Pancreas (tissue), 10 donors: ENCODE measurements at places on chromosomes 13 and 19. TPM values are rescaled to one million over a fixed set of nuclear protein-coding genes. Genes with fewer than 3 reads are reported as not detected.
A peak's percentile ranks its signal among the peaks of the same experiment; 100 is the strongest.

- no peak for DNase-seq
These were observed 77.1 kb upstream of the WASF3 start for GRCh38 chr13:26480246-26480855.

GRCh38 chr19:2555422-2556220 is 79.7 kb downstream of the GADD45B start:
- no peak for DNase-seq

DNA sequence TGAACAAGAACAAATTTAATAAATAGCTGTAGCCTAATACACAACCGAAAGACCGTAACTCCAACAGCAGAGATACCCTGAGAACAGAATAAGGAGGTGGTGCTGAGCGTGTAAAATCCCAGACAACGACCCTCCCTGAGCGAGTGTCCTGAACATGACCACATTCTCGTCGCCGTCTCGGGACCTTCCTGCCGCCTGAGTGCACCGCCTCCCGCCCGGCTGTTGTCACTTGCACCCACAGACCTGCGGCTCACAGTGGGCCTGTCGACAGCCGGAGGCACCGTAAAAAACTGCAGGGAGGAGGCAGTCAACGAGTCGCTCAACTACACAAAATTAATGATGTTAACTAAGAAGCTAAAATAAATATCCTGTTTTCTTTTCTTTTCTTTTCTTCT is 35.8 kb upstream of the GRTP1 start:
- DNase-seq: no peak

Gene GJB2
- total RNA-seq: 1.7 TPM

DNA sequence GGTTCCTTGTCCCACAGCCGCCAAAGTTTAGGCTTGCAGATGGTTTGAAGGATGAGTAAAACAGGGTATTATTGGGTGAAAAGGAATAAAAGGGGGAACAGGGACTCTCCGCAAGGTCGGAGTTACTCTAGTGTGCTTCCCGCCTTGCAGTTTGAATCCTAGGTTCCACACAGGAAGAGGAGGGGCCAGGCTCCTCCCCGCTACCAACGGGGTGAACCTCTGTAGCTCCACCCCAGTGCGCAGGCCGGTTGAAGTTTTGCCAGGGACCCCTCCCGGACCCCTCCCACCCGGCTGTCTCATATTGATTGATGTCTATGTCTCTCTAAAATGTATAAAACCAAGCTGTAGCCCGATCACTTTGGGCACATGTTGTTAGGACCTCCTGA is 11.6 kb upstream of the GTF2F2 start:
- DNase-seq: peak; percentile 15

Gene SERTM1
- total RNA-seq: 0.13 TPM

Gene GAPDHS
- not detected for total RNA-seq

DNA sequence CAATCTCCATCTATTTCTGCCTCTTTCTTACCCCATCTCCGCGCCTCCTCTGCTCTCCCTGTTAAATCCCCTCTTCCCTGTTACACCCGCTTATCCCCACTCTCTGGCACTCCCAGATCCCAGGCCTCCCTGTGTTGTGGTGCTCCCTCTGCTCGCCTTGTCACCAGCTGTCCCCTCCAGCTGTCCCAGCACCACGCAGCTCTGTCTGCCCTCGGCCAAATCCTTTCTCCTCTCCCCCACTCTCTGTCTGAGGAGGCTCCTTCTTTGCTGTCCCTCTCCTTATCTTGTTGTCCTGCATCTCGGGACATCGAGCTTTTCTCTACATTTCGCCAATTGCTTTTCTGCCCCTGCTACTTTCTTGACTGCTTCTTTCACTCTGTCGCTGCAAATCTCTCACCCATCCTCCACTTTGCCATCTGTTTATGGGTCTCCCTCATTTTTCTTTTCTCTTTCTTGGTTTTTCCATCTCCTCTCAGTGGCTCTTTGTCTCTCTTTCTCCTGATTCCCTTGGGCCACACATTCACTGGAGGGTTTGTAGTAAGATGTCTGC is 941 bp downstream of the ZNF160 start:
- DNase-seq: no peak

- no peak for DNase-seq
These were observed 960 bp upstream of the GSX1 start for GRCh38 chr13:27791146-27791900.

GRCh38 chr13:98909016-98909415 is 68.8 kb downstream of the DOCK9 start:
- no peak for DNase-seq

Gene KLK12
- not detected for total RNA-seq

Gene POSTN
- 1.3 TPM for total RNA-seq

DNA sequence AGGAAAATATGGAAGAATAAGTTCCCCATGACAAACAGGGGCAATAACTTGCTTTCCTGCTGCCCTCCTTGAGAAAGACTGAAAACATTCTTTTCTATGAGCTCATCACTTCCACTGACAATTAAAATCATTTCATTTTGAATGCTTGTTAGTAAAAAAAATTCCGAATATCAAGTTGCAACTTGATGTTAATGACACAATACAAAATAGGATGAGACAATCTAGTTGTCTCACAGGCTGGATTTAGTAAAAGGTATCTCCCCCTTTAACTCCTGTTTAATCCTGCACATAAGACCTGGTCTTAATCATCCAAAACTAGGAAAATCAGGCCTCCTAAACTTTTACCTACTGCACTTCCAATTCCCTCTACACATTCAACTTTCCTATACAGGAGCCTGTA is 24.7 kb downstream of the IRS2 start:
- DNase-seq: no peak

Gene SERP2
- 2.7 TPM for total RNA-seq

Gene ODAD3
- 0.16 TPM for total RNA-seq

Gene OXGR1
- total RNA-seq: not detected

Gene PLIN5
- total RNA-seq: 30.6 TPM

GRCh38 chr13:29008296-29008695 is 188.2 kb downstream of the MTUS2 start:
- no peak for DNase-seq

DNA sequence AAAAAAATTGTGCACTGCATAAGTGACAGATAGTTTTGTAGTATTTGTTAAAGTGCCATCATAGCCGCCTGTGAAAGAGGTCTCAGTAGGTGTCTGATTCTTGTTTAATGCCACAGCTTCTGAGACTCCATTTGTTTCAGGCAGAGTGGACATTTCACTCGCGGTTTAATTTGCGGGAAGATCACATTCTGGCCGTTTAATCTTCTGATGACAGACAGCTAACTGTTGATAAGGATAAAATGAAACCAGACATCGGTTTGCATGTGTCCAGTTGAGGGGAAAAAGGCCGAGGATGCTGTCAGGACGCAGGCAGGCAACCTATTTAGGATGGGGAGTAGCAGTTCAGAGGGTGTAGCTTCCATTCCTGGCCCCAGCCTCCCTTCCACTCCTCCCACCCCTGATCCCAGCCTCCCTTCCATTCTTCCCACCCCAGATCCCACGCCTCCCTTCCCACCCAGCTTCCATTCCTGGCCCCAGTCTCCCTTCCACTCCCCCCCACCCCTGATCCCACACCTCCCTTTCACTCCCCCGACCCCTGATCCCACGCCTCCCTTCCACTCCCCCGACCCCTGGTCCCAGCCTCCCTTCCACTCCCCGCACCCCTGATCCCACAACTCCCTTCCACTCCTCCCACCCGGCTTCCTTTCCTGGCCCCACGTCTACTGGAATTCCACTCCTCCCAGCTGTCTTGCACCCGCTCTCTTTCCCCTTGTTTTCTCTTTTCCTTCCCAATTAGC is 23.8 kb downstream of the ATP11A start:
- no peak for DNase-seq

DNA sequence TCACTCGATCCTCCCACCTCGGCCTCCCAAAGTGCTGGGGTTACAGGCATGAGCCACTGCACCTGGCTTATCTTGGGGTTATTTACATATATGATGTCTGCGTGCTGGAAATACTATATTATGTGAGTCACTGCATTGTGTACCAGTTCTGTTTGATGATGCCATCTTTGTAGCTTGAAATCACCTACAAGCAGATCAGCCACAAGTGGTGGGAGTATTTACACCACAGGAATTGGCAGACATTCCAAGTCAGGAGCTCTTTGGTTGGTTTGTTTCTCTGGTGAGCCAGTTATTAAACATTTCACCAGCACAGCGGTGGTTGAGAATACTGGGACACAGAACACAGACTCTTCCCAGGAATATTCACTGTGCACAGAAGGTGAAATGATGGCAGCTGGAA is 4.5 kb upstream of the TIMM44 start:
- DNase-seq: no peak

DNA sequence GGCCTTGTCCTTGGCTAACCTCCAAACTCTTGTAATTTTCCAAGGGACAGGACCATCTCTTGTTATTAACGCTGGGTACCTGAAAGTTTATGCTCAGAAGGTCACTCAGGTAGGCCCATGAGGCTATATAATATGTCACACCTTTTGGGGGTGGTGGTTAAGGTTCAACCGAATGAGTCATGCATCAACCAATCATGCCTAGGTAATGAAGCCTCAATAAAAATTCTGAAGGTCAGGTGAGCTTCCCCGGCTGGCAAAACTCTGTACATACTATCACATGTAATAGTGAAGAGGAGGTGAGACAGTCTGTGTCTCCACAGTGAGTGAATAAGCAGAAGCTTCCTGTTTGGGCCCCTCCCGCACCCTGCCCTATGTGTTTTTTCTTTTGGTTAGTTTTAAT is 424.9 kb downstream of the PCDH17 start:
- no peak for DNase-seq

Gene OR7C1
- not detected for total RNA-seq

DNA sequence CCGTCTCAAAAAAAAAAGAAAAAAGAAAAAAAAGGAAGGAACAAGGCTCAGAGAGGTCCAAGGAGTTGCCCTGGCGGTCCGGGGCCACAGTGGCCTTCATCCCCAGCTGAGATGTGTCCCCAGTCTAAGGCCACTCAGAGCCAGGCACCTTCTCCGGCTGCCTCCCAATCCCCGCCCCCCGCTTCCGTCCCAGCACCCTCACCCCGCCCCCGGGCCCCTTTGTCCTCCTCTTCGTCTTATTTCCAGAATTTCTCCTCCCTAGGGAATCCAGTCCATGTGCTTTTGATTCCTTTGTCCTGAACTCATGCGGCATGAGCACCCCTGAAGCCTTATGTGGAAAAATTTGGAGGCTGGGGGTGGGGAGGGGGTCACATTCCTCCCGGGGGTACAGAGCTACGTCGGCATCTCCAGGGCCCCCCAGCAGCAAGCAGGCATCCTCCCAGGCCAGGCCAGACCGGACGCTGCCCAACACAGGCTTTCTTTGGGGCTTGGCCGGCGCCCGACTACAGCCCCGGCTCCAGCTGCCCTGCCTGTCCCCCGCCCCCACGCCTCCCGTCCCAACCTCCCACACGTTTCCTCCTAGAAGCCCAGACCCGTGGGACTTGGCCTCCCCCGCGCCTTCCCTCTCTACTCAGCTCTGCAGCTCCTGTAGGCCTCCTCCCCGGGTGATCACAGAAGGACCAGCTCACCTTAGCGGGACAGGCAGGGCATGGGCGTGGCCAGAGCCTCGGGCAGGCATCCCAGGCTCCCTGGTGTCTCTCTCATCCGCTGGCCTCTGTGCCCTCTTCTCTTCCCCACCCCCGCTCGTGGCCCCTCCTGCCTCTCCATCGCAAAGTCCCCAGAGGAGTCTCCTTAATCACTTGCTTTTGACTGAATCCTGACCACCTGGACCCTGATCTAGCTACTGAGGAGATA is 17.8 kb upstream of the ADGRE5 start:
- DNase-seq: peak; percentile 65

GRCh38 chr13:79405501-79405830 is 589 bp downstream of the RBM26 start:
- no peak for DNase-seq

DNA sequence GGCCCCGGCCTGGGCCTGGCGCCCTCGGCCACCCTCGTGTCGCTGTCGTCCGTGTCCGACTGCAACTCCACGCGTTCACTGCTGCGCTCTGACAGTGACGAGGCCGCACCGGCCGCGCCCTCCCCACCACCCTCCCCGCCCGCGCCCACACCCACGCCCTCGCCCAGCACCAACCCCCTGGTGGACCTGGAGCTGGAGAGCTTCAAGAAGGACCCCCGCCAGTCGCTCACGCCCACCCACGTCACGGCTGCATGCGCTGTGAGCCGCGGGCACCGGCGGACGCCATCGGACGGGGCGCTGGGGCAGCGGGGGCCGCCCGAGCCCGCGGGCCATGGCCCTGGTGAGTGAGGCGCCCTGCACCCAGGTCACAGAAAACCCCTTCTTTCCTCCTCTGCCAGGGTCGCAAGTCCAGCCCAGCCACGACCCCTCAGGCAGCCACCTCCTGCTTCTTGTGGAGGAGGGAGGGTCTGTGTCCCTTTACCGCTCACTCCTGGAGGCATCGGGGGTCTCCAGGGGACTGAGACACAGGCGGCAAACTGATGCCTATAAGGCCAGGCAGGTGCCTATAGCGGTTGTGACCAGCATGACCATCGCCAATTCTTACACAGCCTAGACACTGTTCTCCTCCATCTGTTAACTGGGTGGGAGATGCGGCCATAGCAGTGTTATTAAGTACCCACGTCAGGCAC is 4.2 kb downstream of the TTC9B start:
- no peak for DNase-seq

Gene ERVK3-1
- 14.6 TPM for total RNA-seq

DNA sequence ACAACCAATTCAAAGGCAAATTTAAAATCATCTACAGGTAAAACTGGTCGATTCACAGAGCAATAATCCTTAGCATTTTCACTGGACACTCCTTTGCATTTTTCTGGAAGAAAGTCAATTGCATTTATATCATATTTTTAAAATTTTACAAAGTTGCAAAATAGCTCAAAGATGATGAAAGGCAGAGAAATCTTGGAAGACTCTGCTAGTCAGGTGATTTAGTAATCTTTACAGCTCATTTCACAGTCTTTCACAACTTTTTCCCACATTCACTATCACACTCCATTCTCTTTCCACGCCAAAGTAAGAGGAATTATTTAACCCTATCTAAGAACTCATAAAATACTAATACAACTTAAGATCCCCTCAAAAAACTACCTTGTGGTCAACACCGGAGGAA is 1063.8 kb downstream of the EFNB2 start:
- DNase-seq: no peak

DNA sequence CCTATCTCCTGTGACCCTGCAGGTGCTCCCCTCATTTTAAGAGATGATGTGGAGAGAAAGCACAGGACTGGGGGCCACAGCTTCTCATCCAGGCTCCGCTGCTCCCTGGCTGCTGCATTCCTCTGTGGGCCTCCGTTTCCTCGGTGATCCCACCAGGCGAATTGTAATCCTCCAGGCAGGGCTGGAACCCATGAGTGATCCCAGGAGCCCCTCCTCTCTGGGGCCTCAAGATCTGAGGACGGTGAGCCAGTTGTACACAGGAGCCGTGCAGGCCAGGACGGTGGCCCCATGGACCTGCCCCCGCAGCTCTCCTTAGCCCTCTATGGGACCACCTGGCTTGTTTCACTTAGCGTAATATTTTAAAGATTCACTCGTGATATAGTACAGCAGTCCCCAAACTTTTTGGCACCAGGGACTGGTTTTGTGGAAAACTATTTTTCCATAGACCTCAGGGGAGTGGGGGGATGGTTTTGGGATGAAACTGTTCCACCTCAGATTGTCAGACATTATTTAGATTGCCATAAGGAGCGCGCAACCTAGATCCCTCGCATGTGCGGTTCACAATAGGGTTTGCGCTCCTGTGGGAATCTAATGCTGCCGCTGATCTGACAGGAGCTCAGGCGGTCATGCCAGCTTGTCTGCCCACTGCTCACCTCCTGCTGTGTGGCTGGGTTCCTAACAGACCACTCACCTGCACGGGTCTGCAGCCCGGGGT is 5.6 kb downstream of the FFAR3 start:
- DNase-seq: no peak

Gene ZGLP1
- 0.91 TPM for total RNA-seq

- DNase-seq: no peak
These were observed 43.7 kb upstream of the SLC15A1 start for GRCh38 chr13:98796191-98796590.

Gene IRGQ
- 14.7 TPM for total RNA-seq

Gene CEBPA
- total RNA-seq: 8.8 TPM
